Activated effector memory CD4-positive, alpha-beta T cell treated with anti-CD3 and anti-CD28 coated beads, Interleukin-2, amount 50 U/mL, for 16 hours (primary cell): ENCODE measurements at places on chromosomes 16 and 17.

DNA sequence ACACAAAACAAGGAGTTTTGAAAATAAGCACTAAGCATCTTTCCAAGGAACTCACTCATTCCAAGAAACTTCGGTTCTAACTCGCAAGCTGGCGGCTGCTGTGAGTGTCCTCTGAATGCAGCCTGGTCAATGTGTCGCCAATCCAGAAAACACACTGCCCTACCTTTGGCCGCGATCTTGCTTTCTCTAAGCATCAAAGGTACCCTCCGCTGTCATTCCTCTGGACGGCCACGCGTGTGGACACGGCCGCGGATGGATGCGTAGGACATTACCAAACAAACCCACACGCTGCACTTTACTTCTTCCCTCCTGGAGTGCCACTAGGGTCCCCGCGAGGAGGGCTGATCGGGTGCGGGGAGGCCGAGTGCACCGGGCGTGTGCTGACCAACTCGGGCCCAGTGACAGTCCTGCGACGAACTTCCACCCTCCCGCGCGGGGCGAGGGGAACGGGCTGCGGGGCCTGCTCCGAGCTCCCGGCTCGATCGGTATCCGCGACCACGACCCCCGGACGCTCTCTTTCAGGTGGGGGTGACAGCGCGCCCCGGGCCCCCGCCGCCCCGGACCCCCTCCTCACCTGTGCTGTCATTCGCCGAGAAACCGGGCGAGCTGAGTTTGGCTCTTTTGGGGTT, 1.1 kb downstream of the CREBBP start:
- DNase-seq: peak; percentile 71

DNA sequence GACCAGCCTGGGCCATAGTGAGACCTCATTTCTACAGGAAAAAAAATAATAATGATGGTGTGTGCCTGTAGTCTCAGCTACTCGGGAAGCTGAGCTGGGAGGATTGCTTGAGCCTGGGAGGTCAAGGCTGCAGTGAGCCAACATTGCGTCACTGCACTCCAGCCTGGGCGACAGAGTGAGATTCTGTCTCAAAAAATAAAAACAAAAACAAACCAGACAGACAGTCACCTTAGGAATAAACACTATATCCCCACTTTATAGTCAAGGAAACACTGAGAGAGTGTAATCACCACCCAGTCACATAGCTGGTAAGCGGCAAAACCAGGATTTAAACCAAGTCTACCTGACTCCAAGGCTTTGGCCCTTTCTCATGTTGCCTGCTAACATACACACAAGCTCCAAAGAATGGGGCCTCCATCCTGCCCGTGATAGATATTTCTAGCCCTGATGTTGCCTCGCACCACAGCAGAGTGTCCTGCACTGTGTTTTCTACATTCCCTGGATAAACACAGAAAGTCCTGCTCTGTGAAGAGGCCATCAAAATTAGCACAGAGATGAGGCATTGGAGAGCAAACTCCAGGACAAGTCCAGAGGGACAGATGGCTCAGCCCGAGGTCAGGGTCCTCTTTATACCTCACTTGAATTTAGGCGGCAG, 66.1 kb upstream of the SMURF2 start:
- no peak for DNase-seq

DNA sequence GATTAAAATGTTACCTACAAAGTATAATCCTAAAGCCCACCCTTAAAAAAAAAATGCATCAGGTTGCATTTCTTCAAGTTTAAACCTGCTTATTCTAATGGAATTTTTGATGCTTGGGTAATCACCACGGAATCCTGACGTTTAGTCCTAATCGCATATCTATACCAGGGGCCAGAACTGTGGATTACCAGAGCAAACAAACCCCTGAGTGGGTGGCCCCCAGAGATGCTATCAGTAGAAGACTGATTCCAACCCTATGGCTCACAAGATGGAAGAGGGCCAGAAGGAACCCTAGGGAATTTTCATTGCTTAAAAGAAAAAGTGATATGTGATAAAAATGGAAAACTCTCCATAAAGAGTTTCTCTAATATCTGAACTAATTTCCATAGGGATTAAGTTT, 152.2 kb upstream of the NOG start:
- DNase-seq: no peak

DNA sequence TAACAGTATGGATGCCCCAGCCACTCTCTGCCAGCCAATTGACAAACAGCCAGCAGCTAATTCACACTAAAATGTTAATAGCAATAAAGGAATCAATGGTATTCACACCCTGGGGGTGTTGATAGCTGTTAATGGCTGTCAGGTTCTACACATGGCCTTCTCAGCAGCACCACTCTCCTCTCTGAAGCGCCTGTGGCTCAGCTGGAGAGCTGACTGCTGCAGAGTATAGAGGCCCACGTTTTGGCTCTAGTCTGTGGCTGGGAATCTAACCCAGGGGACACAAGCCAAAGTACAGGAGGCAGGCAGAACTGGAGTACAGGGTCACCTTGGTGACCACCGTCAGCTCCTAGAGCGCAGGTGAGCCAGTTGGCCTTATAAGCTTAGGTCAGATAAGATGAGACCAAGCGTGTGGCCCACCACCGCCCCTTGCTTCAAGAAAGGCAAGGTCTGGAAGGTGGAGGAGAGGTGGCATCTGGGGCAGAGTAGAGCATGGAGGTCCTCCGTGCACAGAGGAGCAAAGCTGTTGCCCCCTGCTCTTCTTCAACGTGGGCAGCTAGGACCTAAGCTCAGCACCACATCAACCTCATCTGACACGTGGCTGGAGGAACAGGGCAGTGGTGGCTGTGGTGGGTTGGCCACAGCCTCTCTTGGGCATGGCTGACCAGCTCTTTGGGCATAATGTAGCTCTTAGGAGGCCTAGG, 25.4 kb downstream of the CCR7 start:
- peak; percentile 62 for DNase-seq

- DNase-seq: no peak
Measured at GRCh38 chr17:27489045-27489715, 32.9 kb downstream of the KSR1 start.

DNA sequence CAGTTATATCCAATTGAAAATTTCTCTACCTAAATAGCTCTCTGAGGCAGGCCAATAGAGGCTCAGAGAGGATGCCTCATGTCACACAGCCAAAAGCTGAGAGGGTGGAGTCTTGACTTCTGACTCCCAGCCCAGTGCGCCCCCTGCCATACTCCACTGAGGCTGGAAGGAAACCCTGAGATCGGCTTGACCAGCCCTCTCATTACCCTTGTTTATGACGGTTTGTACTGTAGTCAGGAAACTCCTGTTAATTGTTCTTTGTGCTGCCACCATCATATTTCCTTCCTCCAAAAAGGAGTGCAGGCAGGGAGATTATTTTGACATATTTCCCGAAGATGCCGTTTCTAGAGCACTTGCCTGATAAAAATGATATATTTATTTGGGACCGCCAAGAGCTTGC, 107.9 kb downstream of the AIPL1 start:
- DNase-seq: no peak

DNA sequence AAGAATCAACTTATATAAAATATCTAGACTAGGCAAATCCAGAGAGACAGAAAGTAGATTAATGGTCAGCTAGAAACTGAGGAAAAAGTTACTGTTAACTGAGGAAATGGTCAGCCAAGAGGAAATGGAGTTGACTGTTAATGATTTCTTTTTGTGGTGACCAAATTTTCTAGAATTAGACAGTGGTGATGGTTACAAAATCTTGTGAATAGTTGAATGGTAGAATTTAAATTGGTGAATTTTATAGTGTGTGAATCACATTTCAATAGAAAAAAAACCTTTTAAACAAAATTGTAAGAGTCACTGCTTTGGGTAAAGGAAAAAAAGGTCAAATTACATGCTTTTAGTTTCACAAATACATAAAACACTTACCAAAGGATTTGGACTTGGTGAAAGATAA, 30.0 kb downstream of the APPBP2 start:
- DNase-seq: no peak

DNA sequence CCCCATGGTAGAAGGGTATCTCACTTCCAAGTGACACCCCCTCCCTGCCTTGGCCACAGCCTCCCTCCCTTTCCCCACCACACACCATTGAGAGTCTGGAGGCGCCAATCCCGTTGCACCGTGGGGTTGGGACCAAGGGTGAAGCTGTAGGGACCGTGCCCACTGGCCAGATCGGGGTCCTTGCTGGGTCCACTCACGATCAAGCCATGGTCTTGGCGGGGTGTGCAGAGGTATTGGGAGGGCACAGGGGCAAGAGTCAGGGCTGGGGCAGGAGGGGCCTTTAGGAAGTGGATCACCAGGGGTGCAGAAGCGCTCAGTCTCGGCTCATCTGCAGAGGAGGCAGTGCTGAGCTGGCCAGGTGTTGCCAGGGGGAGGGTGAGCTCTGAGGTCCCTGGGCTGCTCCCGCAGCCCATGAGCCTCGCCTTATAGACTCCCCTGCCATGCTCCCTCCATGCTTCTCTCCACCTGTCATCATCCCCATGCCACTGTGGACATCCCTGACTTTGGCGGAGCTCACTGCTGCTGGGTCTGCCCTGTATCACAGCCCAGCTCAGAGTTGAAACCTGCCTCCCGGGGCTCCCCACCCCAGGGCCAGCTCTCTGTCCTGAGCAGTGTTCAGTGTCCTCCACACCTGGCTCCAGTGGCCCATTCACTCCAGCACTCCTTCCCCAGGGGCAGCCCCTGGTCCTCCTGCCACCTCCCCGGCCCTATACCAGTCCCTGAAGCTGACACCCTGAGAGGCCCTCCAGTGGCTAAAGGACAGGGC, 8.3 kb downstream of the CDH16 start:
- no peak for DNase-seq

DNA sequence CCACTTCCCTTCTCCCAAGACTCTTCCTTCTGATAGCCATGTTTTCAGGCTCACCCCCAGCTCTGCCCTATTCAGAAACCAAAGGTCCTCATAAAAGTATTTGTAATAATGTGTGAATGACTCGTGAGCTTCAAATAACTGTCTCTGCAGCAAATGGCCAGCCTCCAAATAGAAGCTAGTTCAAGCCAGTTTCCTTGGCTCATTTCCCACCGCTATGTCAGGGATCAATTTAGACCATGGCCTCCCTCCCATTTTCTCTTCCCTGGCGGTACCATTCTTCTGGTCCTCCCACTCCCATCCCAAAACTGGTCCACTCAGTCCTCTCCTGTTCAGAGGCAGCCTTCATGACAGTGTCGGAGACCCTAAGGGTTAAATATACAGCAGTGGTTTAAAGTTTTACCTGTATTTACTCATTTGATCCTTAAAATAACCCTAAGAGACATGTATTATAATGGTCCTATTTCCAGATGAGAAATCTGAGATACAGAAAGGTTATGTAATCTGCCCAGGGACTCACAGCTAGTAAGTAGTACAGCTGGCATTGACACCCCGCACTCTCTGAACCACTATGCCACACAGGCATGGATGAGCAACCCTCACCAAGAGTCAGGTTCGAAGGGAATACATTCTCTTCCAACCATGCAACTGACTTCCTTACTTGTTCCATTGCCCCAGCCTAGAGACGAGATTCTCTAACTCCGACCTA, 42.9 kb downstream of the GAS7 start:
- no peak for DNase-seq

DNA sequence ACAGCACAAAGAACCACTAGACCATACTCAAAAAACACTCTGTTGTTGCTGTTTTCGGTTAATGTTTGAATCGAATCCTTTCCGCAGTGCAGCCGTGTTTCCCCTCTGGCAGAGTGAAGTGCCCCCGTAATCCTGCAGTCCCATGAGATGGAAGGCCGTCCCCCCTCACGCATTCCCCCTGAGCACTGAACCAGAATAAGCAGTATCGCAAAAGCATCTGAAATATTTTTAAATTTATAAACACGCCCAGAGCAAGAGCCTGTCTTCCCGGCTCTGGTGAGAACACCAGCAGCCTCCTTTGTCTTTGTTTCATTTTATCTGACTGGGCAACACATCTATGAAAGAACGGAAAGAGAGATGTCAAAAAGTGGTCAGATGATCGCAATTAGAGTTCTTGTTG, 121.0 kb upstream of the ADAMTS18 start:
- DNase-seq: no peak

GRCh38 chr17:42780851-42781638, 635 bp downstream of the WNK4 start:
- DNase-seq: no peak

GRCh38 chr16:4745274-4745569, 10.9 kb downstream of the DNAAF8 start:
- no peak for DNase-seq

- DNase-seq: peak; percentile 76
Measured at GRCh38 chr17:77501101-77501566, 360.4 kb downstream of the SEC14L1 start.

- no peak for DNase-seq
Measured at GRCh38 chr17:3727041-3727440, 3.3 kb downstream of the HASPIN start.

DNA sequence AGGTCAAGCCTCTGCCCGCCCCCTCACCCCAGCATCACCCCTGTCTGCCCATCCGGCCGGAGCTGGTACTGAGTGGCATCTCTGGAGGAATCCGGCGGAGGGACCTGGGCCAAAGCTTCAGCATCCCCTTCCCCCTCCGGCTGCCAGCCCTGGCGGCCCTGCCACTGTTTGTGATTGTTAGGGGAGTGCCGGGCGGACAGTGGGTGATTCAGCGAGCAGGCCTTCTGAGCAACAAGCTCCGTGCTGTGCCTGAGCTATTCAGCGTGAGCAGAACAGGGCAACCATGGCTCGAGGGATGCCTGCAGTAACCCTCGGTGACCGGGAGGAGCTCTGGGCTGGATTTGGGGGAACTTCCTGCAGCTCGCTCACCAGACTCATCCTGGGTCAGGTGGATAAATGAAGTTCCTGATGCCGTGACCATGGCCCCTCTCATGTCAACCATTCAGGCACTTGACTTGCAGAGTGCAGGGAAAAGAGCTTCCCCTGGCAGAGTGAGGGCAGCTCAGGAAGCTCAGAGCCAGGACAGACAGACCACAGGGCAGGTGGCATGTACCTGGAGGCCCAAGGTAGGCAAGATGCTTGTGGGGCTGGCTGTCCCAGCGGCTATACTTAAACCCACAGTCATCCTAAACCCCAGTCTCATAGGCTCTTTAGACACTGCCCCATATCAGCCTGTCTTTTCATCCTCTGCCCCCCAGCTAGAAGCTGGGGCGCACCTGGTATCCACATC, 24.3 kb upstream of the MLKL start:
- DNase-seq: no peak

DNA sequence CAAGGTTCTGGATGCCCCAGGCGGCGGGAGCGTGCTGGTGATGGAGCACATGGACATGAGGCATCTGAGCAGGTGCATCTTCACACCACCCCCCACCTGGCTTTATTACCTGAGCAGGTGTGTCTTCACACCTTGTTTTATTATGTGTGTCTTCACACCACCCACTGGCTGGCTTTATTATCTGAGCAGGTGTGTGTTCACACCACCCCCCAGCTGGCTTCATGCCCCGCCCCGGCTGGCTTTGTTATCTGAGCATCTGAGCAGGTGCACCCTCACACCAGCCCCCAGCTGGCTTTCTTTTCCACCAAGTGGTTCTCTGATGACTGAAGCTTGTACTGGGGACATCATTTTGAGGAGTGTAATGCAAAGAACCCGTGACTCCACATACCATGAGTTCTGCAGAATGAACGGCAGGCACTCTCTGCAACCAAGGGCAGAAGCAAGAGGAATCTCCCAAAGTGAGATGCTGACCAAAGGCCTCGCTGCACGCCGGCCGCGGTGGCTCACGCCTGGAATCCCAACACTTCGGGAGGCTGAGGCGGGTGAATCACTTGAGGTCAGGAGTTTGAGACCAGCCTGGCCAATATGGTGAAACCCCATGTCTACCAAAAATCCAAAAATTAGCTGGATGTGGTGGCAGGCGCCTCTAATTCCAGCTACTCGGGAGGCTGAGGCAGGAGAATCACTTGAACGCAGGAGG, 2.6 kb downstream of the FN3KRP start:
- no peak for DNase-seq

- no peak for DNase-seq
Measured at GRCh38 chr16:68447653-68448359, 502 bp downstream of the SMPD3 start.
